Mesenteric fat pad (tissue), 1 donor: ENCODE measurements at places on chromosomes 6 and 20. TPM values are rescaled to one million over a fixed set of nuclear protein-coding genes. Genes with fewer than 3 reads are reported as not detected.

GRCh38 chr20:24417485-24417884 is 51.9 kb upstream of the SYNDIG1 start:
- no peak for DNase-seq

- DNase-seq = no peak
Observed at GRCh38 chr6:154209555-154209954, 147.0 kb downstream of the IPCEF1 start.

- DNase-seq = no peak
Observed at GRCh38 chr6:54621285-54621684, 225.3 kb upstream of the FAM83B start.

- no peak for DNase-seq
Observed at GRCh38 chr6:148263010-148263409, 79.6 kb upstream of the SASH1 start.

The FNDC1 gene
- total RNA-seq = 1.2 TPM

The KCNB1 gene
- 43.0 TPM for total RNA-seq
